Mucosa of descending colon (tissue), 3 donors: ENCODE measurements at places on chromosomes 5 and 9. TPM values are rescaled to one million over a fixed set of nuclear protein-coding genes. Genes with fewer than 3 reads are reported as not detected.

- no peak for DNase-seq
Observed at GRCh38 chr9:91411096-91411771, 12.4 kb downstream of the NFIL3 start.

Gene C9orf50
- not detected for total RNA-seq

Gene CAMK4
- total RNA-seq = 2.0 TPM

Gene PPIC
- total RNA-seq = 49.7 TPM

- DNase-seq = no peak
Observed at GRCh38 chr9:137219757-137220316, 2.2 kb downstream of the RNF208 start.

- peak; percentile 34 for DNase-seq
Observed at GRCh38 chr5:178236126-178236525, 3.5 kb upstream of the PHYKPL start.

GRCh38 chr5:177526791-177527190 is 10.0 kb upstream of the DDX41 start:
- no peak for DNase-seq

Gene INSL4
- total RNA-seq = not detected

GRCh38 chr9:117860849-117861248 is 156.6 kb downstream of the TLR4 start:
- no peak for DNase-seq

- DNase-seq = peak; percentile 75
Observed at GRCh38 chr5:141618030-141618803, 583 bp downstream of the DIAPH1 start.

Gene FOXD4
- 0.19 TPM for total RNA-seq

DNA sequence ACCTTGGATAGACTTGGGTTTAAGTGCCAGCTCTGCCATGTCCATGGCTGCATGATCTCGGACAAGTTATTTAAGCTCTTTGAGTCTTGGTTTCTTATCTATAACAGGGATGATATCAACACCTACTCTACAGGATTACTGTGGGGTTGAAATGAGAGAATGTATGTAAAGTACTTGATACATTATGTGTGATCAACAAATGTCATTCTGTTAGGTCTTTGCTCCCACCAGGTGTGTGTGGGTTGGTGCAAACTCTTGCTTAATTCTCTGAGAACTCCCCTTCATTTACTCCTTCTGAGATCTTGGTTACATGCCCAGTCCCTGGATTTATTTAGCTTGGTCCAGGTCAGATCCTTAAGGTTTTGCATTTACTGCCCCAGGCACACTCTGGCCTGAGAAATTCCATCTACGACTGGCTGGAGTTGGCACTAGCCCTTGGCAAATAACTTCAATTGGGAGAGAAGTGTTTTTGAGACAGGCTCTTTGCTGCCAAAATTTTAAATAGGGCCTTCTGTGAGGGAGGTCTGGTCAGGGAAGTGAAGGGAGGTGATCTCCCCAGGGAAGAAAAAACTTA is 63.5 kb upstream of the KLF9 start:
- no peak for DNase-seq

DNA sequence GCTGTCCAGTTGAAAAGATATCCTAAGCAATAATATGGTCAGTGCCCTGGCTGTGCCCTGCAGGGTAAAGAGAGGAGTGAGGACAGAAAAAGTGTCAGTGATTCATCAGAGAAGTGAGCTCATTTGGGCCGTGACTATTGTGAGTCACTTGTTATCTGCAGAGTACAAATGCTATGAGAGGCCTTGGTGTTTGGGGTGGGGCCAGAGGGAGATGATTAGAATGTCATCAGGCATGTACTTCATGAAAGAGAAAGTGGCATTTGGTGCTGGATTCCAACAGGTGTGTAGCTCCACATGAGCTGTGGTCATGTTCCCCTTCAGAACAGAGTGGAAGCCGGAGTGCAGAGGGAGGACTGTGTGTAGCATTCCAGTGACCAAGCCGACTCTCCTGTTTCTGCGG is 174.1 kb downstream of the KDM4C start:
- DNase-seq = peak; percentile 15
